ENCODE measurements at places on chromosomes 6 and 20.

GRCh38 chr6:42051268-42051653 lies 937 bp downstream of the TAF8 start:
- DNase-seq = no peak

DNA sequence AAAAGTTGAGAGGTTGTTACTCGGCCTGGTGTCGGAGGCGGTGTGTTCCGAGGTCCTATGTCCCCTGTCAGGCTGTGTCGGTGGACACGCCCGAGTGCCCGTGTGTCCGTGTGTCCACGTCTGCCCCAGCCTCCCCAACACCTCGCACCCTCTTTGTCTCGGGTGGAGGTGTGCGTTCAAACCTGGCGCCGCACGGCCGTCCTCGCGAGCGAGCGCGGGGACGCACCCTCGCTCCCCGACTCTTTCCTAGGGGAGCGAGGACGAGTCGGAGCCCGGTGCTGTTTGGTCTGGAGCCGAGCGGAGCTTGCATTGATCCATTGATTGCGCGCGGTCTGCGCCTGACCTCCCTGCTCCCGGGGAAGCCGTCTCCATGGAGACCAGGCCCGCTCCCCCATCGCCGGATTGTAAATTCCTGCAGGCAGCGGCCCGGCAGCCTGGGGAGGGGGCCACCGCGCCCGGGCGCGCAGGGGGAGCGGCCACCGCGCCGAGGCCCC lies 411 bp upstream of the SCUBE3 start:
- DNase-seq = peak; percentile 87

DNA sequence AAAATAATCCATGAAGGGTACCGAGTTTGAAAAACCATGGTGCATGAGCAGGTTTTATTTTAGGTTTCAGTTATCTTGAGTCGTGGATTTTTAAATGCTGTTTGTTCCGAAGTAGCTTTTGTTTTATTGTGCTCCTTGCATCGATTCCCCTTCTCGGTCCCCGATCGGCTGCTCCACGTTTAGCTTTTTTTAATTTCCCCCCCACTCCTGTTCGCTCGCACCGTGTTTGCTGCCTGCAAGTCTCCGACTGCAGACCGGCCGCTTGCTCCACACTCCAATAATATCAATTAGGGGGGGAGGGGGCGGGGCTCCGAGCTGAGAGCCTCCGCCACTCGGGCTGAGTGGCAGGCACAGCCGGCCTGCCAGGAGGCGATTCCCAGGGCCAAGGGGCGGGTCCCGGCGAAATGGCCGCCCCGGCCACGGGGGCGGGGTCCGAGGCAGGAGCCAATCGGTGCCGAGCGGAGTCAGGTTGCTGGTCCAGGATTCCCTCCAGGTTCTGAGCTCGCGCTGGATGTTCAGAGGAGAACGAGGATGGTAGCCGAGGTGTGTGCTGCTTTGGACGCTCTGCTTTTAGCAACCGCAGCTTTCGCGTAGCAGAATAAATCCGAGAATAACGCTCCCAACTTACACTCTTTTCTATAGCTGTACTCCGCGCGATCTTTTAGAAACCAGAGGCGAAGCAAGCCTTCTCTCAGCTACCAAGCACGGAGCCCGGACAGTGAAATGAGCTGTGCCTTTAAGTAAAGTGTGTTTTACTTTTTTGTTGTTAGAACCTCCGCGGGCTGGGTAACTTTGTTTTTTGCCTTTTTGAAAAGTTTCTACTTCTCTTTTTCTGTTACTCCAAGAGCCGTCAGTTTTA lies at the start of gene EPHA7:
TSS of gene EPHA7 (minus strand) at position 256 of the 859 bp plus-strand sequence. CDS start at position 38, 218 bp downstream.
- DNase-seq = peak; percentile 99

GRCh38 chr6:10140824-10141223 lies 274.1 kb downstream of the TFAP2A start:
- no peak for DNase-seq

DNA sequence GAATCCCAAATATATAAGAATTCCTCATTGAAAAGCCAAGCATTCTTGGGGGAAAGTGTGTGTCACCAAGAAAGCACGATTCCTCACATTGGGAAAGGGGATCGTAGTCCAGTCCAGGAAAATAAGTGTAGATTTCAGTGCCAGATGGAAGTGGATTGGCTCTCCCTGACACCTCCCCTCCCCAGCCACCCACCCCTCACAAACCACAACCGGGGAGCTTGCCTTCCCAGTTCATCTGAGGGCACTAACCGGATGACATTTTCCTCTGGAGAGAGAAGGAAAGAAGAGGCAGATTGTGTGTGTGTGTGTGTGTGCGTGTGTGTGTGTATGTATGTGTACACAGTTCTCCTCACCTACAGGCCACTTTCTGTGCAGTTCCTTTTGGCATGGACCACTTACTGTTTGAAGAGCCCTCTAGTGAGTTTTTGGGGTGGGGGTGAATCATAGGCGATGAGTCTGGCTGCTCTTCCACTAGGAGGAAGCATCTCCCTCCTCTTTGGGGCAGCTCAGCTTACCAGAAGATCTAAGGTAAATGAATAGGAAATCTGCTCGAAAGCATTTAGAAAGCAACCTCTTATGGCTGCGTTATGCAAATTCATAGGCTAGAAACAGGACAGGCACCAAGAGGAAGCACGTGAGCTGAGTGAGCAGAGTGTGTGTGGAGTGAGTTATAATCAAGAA lies 20.8 kb downstream of the DAAM2 start:
- DNase-seq = no peak

DNA sequence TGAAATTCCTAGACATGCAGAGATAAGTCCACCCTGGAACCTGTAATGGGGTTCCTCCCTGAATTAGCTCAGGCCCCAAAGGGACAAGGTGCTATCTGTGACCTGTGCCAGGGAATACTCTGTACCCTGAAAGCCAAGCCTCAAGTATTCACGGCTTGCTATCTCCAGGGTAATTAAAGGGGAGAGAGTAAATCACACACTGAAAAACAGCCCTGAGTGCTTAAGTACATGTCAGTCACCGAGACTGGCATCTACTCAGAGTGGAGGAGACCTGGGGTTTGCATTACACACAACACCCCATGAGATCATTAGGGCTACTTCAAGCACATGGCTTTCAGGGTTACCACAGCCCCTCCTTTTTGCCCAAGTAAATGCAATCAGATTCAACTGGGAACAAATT lies 188.1 kb downstream of the CD83 start:
- DNase-seq = no peak

GRCh38 chr6:138569970-138570724 lies 70.9 kb upstream of the NHSL1 start:
- DNase-seq = no peak

DNA sequence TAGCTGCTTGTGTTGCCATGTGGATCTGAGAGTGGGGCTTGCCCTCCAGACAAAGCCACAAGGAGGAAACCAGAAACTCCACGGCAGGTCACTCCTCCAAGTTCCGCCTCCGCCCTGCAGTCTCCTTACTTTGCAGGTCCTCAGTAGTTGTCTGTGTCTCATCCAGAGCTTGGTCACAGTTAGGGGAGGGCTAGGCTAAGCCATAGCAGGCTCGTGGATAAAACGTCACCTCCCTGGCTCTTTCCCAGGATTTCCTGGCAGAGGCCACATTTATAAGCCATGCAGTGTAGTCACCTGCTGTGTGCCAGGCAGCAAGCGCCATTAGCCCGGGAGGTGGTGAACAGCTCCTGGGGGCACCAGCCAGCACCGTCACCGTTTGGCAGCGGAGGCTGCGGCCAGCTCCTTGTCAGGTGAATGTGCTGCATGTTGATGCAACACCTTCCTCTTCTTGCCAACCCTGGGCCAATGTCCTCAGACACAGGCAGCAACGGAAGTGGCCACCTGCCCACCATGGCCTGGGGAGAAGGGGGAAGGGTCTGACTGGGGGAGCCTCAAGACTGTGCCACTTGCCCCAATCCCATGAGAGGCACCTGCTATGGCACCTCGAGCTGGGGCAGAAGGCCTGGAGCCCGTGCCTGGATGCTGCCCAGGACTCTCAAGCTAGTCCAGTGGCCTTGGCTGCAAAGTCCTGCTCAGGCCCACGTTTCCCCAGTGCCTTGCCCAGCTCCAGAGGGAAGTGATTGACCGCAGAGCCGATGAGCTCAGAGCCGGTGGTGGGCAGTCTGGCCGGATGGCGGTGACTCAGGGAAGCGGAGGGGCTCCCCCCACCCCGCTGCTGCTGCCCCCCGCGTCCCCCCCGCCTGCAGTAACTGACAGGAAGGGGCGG lies 39.0 kb upstream of the SLCO4A1 start:
- DNase-seq = no peak

DNA sequence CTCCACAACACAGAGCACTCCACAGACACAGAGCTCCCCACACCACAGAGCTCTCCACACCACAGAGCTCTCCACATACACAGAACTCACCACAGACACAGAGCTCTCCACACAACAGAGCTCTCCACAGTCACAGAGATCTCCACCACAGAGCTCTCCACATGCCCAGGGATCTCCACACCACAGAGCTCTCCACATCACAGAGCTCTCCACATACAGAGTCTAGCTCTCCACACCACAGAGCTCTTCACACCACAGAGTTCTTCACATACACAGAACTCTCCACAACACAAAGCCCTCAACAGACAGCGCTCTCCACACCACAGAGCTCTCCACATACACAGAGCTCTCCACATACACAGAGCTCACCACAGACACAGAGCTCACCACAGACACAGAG lies 55.3 kb downstream of the ERMARD start:
- DNase-seq = no peak

- DNase-seq = no peak
Observed at GRCh38 chr6:125570526-125570925, 178.9 kb upstream of the HEY2 start.

DNA sequence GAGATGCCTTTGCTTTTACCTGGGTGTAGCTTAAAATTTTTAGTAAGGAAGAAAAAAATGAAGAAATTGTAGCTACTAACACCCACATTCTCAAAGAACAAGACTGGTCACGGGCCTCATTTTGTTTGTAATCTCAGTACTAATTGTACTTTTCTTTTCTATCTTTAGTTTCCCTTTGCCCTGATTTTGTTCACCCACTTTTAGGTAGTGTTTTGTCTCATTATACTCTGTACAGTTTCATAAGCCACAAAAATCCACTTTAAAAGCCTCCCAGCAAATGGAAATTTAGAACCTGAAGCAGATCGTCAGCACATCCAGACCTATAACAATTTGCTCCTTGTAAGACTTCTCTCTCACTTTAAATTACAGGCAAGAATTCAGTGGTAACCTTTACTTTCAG lies 43.3 kb downstream of the TP53INP2 start:
- no peak for DNase-seq

- peak; percentile 77 for DNase-seq
Observed at GRCh38 chr20:50977066-50978021, 18.7 kb downstream of the MOCS3 start.

- no peak for DNase-seq
Observed at GRCh38 chr6:16564436-16564835, 196.8 kb downstream of the ATXN1 start.

- DNase-seq = no peak
Observed at GRCh38 chr6:137846274-137846673, 20.8 kb upstream of the TNFAIP3 start.

- no peak for DNase-seq
Observed at GRCh38 chr6:115896538-115897129, 164.1 kb downstream of the FRK start.

- no peak for DNase-seq
Observed at GRCh38 chr6:115443825-115444478, 616.7 kb downstream of the FRK start.

Data from ELF-1 (cell line).